GM23248 (cell line): ENCODE measurements at places on chromosomes 2 and 18.

GRCh38 chr2:59449274-59449673, 1104.2 kb downstream of the BCL11A start:
- no peaks in the 10 kb centered on the region for H3K27me3 ChIP-seq
- no peak for DNase-seq
- no peak overlapping the region for H3K4me3 ChIP-seq
- H3K36me3 ChIP-seq: no peaks in the 10 kb centered on the region
- H3K4me1 ChIP-seq: no peaks in the 10 kb centered on the region

DNA sequence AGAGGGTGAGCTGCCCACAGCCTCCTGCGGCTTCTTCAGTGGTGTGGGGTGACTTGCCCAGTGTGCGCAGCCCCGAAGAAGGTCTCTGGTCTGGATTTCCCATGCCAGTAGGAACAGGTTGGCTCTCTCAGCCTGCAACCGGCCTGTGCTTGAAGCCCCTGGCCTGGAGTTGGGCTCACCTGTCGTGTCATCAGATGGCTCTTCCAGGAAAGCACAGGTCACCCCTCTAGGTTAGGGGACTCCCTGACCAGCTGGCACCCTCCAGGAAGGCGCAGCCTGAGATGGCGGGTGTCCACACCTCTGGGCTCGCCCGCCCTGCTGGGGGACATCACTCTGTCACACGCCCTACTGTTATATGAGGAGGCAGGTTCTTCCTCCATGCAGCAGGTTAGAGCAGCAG, 179.8 kb downstream of the SEPTIN10 start:
- H3K27me3 ChIP-seq: no peaks in the 10 kb centered on the region
- no peak overlapping the region for H3K27ac ChIP-seq
- no peak overlapping the region for H3K4me3 ChIP-seq
- H3K4me1 ChIP-seq: peaks cover 5% of the 10 kb centered on the region
- no peak for DNase-seq

- no peak overlapping the region for H3K27ac ChIP-seq
- H3K4me3 ChIP-seq: no peak overlapping the region
- H3K36me3 ChIP-seq: no peaks in the 10 kb centered on the region
- DNase-seq: no peak
- no peaks in the 10 kb centered on the region for H3K4me1 ChIP-seq
- H3K27me3 ChIP-seq: peaks cover 24% of the 10 kb centered on the region
These were observed 117.8 kb upstream of the SMAD2 start for GRCh38 chr18:48048251-48048650.

DNA sequence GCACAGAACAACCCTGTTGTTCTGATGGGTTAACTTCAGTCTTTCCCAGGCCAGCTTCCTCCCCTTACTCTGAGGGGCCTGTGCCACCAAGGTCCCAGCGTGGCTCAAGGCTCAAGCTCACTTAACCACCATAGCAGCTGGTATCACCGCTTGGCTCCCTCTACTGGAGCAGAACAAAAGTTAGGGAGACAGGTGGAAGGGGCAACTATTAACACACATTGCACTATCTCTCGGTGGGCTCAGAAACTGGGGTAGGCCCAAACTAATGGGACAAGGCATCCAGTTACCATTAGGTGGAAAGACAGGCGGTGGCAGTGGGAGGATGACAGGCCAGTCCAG, 88.7 kb upstream of the ATL2 start:
- H3K4me3 ChIP-seq: no peak overlapping the region
- peak; percentile 49 for DNase-seq

GRCh38 chr2:157312866-157313486, 12.6 kb downstream of the ERMN start:
- peak overlapping the region; percentile 58 for H3K27ac ChIP-seq
- peaks cover 38% of the 10 kb centered on the region for H3K4me1 ChIP-seq
- H3K27me3 ChIP-seq: no peaks in the 10 kb centered on the region
- DNase-seq: peak; percentile 62
- H3K36me3 ChIP-seq: peaks cover 26% of the 10 kb centered on the region; the same call in 1 of the 2 replicates

GRCh38 chr18:3594760-3595368, 144.9 kb downstream of the TGIF1 start:
- no peaks in the 10 kb centered on the region for H3K36me3 ChIP-seq
- peak overlapping the region; percentile 100 for H3K27ac ChIP-seq
- peak overlapping the region; percentile 86 for H3K4me3 ChIP-seq
- peaks cover 42% of the 10 kb centered on the region for H3K4me1 ChIP-seq
- H3K27me3 ChIP-seq: no peaks in the 10 kb centered on the region
